ENCODE measurements at places on chromosomes 7 and 10.

DNA sequence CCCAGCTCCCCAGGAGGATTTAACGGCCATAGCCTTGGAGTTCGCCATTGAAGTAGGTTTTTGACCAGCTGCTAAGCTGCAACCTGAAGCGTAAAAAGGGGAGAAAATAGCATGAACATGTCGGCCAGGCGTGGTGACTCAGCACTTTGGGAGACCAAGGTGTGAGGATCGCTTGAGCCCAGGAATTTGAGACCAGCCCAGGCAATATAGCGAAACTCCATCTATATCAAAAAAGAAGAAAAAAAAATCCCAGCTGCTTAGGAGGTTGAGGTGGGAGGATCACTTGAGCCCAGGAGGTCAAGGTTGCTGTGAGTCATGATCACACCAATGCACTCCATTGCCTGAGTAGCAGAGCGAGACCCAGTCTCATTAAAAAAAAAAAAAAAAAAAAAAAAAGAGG is 32.2 kb upstream of the MCU start:
- DNase-seq, result no peak

DNA sequence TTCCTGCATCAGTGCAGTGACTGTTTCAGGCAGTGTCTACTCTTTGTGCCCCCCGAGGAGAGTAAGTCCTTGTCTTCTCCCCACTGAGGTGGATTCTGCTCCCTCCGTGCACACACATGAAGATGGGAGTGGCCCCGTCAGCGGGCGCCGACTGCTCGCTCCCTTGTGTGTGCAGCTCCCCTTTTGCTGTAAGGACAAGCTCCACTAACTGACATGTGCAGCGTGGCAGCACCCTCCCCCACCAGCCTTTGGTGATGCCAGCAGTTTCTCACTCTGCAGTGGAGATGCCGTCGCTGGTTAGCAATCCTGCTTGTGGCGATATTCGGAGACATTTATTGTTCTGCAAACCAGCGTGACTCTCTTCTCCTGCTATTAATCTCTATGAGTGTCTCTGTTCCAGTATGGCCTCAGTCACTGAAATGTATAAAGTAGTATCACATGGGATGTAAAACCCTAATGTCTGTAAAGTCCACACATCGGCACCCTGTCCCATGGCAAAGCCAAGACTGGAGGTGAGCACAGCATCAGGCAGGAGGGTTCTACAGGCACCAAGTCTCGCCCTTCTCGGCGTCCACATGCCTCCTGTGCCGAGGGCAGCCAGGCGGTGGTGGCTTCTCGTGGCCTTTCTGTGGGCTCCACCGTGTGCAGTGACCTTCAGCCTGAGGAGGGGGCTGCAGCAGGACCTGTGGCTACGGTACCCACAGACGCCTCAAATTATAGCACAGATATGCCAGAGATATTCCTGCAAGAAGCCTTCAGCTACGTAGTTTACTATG is 202.7 kb downstream of the EBF3 start:
- peak; percentile 39 for DNase-seq

DNA sequence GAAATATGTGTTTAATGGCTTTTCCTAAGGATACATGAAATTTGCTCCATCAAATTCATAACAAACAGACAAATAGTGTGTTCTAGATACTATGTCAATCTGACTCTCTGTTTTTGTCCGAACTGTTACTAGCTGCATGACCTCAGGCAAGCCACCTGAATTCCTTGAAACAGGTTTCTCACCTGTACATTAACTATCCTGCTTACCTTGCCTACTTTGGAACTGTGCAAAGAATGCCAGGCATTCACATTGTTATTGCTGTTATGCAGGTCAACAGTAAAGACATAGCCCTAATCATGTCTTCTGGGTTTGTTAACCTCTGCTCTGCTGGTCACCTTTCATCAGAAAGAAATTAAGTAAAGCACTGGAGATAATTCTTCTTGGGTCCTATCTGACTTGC is 1283.9 kb upstream of the CELF2 start:
- peak; percentile 59 for DNase-seq

DNA sequence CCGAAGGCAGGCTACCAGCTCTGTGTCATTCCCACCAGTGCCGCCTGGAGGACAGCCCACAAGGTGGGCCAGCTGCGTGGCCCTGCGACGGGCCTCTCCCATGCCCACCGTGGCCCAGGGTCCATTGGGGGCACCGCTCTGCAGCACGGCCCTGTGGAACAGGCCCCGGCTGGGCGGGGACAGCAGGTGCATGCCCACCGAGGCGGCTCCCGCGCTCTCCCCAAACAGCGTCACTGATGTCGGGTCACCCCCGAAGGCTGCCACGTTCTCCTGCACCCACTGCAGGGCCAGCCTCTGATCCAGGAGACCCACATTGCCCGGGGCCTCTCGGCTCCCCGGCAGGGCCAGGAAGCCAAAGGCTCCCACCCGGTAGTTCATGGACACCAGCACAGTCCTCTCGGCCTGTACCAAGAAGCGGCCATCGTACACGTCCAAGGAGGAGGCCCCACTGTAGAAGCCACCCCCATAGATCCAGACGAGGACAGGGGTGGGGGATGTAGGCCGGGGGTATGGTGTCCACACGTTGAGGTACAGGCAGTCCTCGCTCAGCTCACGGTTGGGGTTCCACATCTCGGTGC is 2.3 kb downstream of the ACHE start:
- DNase-seq, result no peak

GRCh38 chr7:55975988-55976633 is 11.7 kb downstream of the NIPSNAP2 start:
- no peak for DNase-seq

- no peak for DNase-seq
Observed at GRCh38 chr10:74297389-74298080, 146.5 kb downstream of the ADK start.

- no peak for DNase-seq
Observed at GRCh38 chr7:23709081-23709750, 803 bp upstream of the STK31 start.

DNA sequence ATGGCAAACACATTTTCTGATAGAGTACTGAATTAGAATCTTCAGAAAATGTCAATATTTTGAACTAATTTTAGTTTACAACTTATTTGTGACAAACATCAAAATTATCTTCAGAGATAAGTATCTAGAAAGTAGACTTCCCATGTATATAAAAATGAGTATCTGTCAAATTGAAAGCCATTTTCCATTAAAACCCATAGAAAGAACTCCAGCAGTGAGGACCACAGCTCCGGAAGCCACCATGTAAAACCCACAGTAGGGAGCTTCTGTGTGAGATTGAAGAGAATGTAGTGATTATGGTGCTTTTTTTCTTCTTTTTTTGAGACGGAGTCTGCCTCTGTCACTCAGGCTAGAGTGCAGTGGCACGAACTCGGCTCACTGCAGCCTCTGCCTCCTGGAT is 687.0 kb downstream of the TYW1 start:
- no peak for DNase-seq

- DNase-seq, result peak; percentile 68
Observed at GRCh38 chr10:44723619-44724325, 187.4 kb upstream of the TMEM72 start.

DNA sequence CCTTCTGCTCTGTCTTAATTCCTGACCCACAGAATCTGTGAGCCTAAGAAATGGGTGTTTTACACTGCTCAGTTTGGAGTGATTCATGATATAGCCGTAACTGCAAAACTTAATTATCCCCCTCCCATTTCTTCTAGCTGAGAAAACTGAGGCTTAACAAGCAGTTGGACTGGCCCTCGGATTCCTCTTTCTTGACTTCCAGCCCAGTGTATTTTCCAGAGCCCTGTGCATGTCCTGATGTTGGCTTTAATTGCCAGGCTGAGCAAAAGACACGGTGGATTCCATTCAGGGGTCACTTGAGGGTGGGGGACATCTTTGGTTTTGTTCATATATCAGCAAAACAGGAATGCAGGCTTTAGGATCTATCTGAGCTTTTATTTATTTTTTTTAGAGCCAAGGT is 489.8 kb downstream of the TYW1 start:
- no peak for DNase-seq

- DNase-seq, result no peak
Observed at GRCh38 chr7:77473229-77474005, 57.3 kb upstream of the GSAP start.

- peak; percentile 32 for DNase-seq
Observed at GRCh38 chr10:44856696-44857095, 54.4 kb upstream of the TMEM72 start.

- DNase-seq, result no peak
Observed at GRCh38 chr7:52053525-52053924, 736.9 kb upstream of the COBL start.

- no peak for DNase-seq
Observed at GRCh38 chr7:102254521-102254920, 32.1 kb upstream of the SH2B2 start.

DNA sequence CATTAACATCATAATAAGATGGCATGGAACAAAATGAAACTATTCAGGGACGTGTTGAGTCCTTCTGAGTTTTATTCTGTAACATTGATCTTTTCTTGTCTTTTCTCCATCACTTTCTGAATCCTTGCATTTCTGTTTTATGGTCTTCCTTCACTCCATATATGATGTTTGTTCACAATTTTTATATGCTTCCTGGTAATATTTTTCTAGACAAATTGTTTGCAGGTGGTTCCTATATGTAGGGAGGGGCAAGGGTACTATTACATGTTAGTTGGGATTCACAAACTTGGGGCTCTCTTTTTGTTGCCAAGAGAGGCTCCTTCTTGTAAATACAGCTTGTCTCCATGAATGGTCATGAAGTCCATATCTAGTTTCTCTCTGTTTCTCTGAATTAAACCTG is 159.2 kb downstream of the LHFPL3 start:
- DNase-seq, result no peak

DNA sequence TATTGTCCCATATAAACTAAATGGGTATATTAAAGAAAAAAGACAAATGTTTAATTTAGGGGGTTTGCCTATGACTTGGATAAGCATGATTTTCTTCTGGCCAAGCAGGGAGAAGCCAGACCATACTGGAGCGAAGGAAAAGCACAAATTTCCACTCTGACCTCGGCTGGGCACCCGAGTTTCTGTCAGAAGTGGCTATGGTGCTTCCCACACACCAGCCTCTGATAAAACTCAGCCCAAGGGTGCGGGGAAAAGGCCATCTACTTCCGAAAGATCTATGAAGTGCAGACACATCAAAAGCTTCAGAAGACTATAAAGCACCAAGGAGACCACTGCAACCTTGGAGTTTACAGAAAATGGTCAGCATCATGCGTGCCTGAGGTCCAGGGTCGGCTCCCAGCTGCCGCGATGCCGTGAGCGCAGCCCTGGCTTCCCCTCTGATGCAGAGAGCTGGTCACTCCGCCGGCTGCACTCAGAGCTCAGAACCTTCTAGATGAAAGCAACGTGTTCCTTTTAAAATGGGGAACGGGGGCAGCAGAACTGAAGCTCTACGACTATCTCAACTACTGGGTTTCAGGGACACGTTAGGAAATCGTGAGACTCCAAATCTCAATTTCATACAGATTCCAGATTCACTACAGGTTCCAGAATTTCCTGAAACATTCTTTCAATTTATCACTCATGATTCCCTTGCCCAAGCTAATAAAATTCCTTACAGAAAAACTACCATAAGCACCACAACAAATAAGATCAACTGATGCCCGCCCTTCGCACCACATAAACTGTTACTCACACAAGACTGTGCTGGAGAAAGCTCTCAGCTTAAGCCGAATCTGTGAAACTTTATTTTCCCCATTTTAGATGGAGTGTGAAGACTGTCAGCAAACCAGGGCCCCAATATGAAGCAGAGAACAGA is 84.5 kb downstream of the DIP2C start:
- DNase-seq, result no peak

GRCh38 chr7:46175221-46175620 is 254.1 kb upstream of the IGFBP3 start:
- DNase-seq, result no peak

- DNase-seq, result no peak
Observed at GRCh38 chr7:7607010-7607409, 33.5 kb upstream of the UMAD1 start.

GRCh38 chr7:131075406-131075805 is 252.3 kb upstream of the MKLN1 start:
- DNase-seq, result no peak

- DNase-seq, result no peak
Observed at GRCh38 chr10:129887381-129887905, 76.6 kb downstream of the EBF3 start.

DNA sequence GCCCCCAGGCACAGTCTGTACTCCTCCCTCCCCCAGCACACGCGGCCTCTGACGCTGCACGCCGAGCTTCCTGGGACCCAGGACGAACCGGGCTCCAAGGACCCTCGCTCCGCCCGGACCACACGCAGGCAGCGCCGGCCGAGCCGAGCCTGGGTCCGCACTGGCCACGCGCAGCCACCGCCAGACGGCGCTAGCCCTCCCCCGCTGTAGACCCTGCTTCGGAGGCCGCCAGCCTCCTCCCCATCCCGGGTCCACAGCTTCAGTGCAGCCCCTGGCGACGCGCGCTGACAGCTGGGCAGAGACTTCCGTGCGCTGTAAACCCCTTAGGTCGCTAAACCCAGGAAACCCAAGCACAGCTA is 936 bp upstream of the TCERG1L start:
- DNase-seq, result peak; percentile 90

DNA sequence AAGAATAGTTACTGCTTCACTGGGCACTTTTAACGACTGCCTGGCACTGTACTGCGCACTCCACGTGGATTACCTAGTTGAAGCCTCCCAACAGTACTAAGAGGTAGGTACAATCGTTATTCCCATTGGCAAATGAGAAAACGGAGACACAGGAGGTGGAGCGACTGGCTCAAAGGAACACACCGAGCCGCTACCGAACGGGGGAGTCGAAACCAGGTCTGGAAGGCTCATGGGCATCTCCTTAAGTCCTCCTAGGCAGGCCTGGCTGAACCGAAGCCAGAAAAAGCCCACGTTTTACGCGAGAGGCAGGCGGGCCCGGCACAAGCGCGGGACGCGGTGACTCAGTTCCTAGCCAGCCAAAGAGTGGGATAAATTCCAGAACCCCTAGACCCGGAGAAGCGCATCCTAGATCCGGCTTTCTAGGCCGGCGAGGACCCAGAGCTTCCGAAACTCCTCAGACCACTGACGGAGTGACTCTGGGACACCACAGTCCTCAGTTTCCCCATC is 472 bp downstream of the PDAP1 start:
- DNase-seq, result peak; percentile 73

DNA sequence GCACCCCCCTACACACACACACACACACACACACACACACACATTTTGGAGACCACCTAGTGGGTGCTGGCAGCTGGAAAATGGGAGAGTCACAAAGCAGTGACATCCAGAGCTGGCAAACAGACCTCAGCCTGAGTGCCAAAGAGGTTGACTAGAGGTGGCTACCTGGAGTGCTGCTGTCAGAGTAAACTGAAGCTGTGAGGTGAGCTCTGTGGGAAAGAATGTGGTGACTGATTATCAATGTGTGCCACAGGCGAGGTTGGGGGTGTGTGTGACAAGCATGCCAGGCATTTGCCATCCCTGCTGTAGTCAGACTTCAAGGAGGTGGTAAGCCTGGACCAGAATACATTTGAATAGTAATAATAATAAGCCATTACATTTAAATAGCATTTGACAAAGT is 120.6 kb downstream of the SLIT1 start:
- DNase-seq, result peak; percentile 70

DNA sequence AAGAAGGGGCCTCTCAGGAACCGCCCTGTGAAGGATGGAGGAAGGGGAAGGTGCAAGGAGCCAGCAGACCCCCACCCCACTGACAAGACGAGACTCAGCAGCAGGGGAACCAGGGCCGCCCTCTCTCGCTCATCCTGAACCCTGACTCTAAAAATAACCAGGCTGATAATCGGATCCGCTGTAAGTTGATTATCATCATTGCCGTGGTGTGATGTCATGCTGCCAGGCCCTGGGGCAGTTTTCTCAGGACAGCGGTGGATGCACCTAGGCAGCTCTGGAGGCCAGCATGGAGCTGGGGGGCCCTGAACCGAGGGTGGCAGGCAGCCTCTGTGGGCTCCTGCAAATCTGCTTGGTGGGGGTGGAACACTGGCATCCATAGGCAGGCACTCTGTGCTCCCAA is 7.9 kb downstream of the RET start:
- DNase-seq, result no peak
